ENCODE measurements at places on chromosomes 7 and 10. TPM values are rescaled to one million over a fixed set of nuclear protein-coding genes. Genes with fewer than 3 reads are reported as not detected.

PILRA gene
- 2.0 TPM for total RNA-seq

NANOS1 gene
- total RNA-seq: 2.5 TPM

GRM3 gene
- not detected for total RNA-seq

GRCh38 chr7:22577470-22578001, 77.5 kb upstream of the STEAP1B start:
- DNase-seq: peak; percentile 100

DNA sequence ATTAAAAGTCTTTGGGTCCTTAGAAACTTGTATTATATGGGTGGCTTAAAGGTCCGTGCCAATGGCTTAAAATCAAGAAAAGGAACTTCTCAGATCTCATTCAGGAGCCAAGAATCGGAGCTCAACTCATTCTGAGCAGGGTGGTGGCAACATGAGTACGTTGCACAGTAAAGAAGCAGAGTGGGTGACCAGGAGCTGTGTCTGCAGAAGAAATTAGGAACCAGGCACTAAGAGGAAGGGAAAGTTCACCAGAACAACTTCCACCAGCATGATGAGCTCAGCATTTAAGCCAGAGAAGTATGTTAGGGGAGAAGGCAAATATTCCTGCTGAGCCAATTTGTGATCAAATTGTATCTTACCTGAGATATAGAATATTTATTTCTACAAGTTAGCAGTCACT, 236.0 kb upstream of the NRP1 start:
- DNase-seq: no peak

DNA sequence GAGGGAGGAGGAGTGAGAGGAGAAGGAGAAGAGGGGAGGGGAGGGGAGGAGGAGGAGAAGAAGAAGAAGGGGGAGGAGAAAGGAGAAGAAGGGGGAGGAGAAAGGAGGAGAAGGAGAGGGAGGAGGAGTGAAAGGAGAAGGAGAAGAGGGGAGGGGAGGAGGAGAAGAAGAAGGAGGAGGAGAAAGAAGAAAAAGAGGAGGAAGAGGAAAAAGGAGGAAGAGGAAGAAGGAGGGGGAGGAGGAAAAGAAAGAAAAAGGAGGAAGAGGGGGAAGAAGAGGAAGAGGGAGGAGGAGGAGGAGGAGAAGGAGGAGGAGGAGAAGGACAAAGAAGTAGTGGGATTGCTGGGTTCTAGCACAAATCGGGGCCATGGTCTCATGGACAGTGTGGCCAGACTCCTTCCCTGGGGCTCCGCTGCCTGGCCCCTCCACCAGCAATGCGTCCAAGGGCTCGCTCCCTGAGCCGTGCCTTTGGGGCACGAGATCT, 4.2 kb upstream of the MAFK start:
- no peak for DNase-seq

- no peak for DNase-seq
Measured at GRCh38 chr7:96665689-96666088, 44.0 kb downstream of the SEM1 start.

- DNase-seq: no peak
Measured at GRCh38 chr7:107813524-107813923, 10.5 kb upstream of the SLC26A3 start.

LEP gene
- total RNA-seq: not detected

AIFM2 gene
- 6.7 TPM for total RNA-seq

- DNase-seq: no peak
Measured at GRCh38 chr10:77571490-77571889, 66.1 kb downstream of the KCNMA1 start.

BAIAP2L1 gene
- 25.8 TPM for total RNA-seq

- no peak for DNase-seq
Measured at GRCh38 chr10:63221950-63222349, 88.8 kb downstream of the NRBF2 start.

GRCh38 chr10:69807122-69807521, 5.4 kb downstream of the COL13A1 start:
- DNase-seq: peak; percentile 73

DNA sequence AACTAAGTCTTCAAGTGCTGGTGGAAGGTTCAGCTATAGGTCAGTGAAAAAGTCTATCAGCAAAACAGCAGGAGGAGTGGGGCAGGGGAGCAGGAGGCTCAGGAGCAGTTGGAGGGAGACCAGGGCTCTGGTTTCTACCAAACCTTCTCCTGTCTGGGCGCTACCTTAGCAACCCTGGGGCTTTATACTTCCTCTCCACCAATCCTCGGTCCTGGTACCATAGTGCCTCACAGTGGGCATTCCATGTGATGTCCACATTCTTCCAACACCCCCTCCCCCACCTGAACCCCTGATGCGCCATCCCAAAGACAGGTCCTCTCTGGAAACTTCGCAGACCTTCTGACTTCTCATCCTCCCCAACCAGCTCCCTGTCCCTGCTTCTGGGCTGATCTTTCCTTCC, 25.3 kb upstream of the ACSM6 start:
- no peak for DNase-seq

DNA sequence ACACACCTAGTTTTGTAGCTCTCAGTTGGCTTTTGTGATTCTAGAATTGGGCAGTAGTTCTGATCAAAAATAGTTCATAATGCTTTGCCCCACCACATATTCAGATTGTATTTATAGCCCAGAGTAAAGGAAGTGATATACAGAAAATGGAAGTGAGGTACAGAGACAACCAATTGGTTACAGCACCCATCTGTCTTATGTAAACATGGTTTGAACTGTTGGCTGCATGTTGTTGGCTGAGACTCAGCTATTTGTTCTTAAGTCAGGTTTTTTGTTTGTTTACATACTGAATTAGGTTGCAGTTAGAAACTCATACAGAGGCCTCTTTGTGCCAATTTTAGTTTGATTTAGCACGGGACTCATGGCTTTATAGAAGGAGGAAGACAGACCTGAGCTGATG, 158.9 kb upstream of the GPR26 start:
- DNase-seq: no peak

TAS2R5 gene
- total RNA-seq: 1.8 TPM
